NB4 (cell line): ENCODE measurements at places on chromosomes 4 and X.

- no peak for DNase-seq
Observed at GRCh38 chr4:8694226-8694625, 101.7 kb downstream of the CPZ start.

DNA sequence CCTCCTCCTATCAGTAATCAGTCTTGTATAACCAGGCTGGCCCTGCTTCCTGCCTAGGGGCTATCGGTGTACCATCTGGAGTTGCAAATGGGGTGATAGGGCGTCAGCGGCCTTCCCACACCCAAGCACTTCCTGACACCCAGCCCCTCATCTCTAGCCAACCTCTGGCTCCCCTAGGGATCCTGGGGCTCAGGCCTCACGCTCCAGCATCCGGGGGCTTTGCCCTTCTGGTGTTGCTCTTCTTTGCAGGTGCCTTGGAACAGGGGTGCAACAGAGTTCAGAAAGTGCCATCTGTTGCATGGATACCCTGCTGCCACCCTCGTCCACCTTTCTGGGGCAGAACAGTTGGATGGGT, 4.1 kb downstream of the IL9R start:
- peak; percentile 81 for DNase-seq

DNA sequence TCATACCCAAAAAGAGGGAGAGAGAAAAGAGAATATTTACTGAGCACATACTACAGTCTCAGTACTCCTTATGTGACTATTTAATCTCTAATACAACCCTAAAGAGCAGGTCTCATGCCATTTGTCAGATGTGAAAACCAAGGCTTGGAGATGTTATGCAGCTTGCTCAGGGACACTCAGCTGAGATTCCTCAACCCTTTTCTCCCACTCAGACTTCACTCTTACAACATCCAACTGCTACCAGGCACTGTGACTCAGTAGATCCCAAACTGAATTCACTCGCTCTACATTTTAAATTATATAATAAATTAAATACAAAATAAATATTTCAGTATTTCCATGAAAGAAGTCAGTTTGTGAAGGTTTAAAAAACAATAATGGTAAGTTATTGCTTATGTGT, 53.7 kb downstream of the TSPAN5 start:
- no peak for DNase-seq

DNA sequence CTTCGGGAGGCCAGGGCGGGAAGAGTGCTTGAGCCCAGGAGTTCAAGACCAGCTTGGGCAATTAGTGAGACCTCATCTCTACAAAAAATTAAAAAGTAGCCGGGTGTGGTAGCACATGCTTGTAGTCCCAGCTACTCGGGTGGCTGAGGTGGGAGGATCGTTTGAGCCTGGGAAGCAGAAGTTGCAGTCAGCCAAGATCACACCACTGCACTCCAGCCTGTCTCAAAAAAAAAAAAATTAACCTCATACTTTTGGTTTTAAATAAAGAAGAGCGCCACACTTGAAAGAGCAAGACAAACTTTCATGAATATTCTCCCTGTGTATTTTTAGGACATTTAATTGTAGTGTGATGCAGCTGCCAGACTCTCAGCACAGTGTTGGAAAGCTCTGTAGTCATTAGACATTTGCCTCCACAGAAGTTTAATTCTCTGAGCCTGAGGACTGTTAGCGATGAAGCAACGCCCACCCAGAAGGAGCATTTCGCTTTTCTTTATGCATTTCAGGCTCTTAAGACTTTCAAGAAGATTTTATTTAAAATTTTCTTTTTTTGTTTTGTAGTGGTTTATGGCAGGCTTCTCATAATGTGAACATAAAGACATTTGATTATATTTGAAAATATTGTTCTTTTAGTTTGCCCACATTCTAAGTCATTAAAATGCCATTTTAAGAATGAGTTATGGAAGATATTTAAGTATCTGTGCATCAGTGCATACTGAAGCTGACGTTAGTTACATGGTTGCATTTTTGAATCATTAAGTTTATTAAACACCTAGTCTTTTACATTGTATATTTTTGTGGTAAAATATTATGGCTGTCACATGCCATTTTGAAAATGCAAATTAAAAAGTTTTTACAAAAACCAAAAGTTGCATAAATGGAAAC, 45.8 kb downstream of the DCLK2 start:
- DNase-seq = no peak

DNA sequence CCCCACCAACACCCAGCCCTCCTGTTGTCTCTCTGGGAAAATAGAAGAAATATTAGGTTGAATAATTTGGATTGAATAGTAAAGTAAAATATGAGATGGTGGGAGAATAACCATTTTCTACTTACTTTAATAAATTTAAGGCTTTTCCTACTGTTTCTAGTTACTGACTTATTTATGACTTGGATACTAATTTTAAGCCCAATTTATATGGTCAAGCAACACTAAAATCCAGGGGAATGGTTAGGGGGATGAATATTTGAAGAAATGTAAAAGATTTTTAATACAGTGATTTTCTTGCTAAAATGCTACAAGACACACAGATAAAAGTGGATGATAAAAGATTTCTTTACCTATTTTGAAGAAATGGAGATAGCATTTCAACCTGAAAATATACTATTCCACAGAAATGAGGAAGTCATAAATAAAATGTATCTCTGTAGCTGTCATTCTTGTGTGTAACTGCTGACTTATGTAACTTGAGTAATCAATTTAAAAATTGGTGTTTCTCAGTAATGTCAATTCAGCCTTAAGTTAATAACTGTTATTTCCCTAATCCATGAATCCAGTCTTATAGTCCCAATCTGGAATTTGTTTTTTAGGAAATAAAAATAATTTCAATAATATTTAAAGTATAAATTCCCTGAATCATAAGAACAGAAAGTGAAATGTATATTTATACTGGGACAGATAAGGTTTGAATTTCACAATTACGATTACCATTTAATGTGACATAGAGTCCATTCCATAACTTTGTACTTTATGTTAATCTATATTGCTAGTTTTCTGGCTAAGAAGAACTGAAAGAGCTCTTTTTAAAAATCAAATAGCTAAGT, 24.3 kb upstream of the IL2 start:
- DNase-seq = peak; percentile 5

- no peak for DNase-seq
Observed at GRCh38 chr4:40329805-40330204, 5.3 kb upstream of the CHRNA9 start.

DNA sequence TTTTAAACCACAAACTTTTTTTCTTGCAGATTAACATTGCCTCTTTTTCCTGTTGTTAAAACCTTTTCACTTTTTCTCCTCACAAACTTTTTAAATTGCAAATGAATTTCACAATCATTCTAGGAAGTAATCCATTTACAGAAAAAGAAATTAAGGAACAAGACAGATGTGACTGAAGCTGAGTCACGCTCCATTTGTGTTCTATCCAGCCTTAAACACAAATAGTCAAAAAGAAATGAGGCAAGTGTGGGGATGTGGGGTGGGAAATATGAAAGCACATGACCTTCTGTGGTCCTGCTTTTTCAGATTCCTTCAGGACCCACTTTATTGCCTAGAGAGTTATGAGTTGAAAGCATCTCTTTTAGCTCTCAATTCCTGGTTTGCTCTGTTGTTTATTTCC, 197.0 kb downstream of the ADGRL3 start:
- DNase-seq = peak; percentile 3

GRCh38 chr4:48898733-48899431, 7.7 kb downstream of the OCIAD2 start:
- peak; percentile 80 for DNase-seq

DNA sequence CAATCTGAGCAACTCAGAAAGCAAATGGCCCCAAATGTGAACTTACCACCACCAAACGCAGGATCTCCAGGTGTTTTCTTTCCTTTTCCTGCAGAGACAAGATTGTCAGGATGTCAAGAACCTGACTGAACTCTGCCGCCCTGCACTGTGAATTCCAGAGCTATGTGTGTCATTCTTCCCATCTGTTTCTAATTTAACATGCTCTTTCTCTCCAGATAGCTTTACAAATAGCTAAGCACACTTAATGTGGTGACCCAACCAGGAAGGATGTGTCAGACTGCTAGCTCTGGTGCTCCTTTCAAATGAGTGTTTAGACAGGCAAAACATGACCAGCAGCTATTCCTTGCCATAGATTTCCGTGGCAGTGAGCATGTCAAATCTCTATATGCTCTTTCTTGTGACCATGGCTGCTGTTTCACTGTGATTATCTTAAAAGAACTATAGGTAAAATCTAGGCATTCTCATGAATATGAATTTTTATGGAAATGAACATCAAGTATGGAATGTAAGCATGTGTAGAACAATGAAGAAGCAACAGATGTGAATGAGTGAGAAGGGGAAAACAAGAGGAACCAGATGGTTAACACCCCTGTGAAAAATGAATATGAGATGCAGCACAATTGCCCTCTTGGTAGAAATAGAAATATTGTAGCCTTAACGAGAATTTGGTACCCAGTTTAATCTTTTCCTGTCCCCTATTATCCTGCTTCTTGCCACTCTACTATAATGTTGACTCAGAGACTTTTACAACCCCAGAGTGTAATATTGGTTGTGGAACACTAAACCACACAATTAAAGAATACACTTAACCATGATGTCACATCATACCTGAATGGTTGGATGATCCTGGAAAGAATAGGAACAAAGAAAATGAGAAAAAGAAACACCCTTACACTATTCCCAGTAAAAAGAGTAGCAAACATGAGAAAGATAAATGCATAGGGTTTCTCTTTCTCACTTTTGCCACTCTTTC, 247.8 kb upstream of the DKK2 start:
- no peak for DNase-seq

- no peak for DNase-seq
Observed at GRCh38 chrX:42803320-42803719, 25.4 kb upstream of the PPP1R2C start.

DNA sequence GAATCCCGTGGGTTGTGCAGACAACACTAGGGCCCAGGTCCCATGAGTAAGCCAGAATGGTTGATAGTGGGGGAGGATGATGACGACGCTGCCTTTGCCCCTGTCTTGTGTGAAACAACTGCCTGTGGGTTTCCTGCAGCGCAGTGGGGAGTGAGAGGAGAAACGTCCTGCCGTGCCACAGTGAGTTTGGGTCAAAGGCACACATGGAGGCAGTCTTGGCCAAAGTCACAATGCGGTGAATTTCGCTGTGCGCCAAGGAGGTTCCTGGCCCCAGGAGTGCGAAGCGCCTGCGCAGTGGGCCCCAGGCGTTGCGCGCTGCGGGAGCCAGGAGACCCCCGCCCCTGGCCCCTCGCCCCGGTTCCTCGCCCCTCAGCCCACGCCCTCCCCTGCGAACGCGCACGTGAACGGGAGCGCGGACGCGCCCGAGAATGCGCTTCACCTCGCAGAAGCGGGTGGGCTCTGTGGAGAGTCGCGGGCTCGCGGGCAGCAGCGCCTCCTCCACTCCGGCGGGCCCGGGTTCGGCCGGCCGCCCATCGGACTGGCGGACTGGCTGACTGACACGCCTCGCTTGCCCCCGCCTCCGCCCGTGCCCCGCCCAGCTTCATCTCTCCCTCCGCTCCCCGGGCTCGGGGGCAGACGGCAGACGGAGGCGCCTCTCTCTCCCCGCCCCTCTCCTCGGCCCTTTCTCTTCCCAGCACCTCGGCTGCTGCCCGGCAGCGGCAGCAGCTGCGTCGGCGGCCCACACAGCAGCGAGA, at the start of gene NUDT10:
Gene NUDT10, plus strand, starts transcription at position 635 of the 755 bp plus-strand sequence. CDS start 144 bp downstream, outside the sequence.
- peak; percentile 1 for DNase-seq
